ENCODE measurements at places on chromosomes 11 and 22.

- DNase-seq = no peak
Measured at GRCh38 chr11:41803895-41804294, 344.4 kb upstream of the LRRC4C start.

GRCh38 chr11:80613655-80614054, 1172.8 kb upstream of the TENM4 start:
- DNase-seq = no peak

DNA sequence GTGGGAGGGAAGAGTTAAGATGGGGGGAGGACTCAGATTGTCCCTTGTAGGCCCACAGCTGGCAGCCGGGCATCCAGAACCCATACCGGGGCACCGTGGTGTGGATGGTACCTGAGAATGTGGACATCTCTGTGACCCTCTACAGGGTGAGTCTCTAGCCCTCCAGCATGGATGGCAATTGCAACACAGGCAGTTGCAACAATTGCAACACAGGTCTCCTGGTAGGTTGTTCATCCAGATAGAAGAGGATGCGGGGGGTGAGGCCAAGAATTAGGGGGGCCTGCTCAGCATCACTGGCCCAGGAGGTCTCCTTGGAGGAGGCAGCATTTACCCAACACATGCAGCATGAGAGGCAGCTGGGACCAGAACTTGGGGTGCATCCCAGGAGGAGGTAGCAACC, 3.4 kb downstream of the EHBP1L1 start:
- no peak for DNase-seq

DNA sequence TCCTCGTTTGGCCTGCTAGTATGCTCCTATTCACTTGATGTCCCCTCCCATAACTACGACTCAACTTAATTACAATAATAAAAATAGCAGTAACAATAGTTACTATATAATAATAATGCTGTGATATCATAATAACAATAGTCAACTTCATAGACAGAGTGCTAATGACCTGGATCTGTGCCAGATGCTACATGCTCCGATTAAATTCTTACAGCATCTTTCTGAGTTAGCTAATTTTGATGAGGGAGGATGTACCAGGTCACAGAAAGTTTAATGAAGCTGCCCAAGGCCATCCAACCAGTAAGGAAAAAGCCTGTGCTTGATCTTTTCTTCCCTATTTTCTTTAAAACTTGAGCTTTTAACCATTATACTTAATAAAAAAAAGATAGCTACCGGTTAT, 413.4 kb upstream of the LRRC4C start:
- DNase-seq = no peak

DNA sequence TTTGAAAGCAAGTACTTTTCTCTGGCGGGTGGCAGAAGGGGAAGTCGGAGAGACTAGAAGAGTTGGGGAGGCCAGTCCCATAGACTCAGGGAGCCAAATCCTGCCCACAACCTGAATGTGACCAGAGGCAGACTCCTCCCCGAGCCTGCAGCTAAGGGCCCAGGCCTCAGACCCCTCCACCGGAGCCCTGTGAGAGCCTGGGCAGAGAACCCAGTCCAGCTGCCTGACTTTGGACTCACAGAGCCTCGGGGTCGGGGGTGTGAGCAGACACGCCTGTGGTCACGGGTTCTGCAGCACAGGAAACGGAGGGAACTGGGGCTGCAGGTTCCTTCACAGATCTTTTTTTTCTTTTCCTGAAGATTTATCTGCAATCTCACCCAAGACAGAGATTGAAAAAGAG, 312.3 kb downstream of the CTTN start:
- no peak for DNase-seq

- DNase-seq = no peak
Measured at GRCh38 chr11:70844387-70844786, 408.0 kb downstream of the SHANK2 start.

DNA sequence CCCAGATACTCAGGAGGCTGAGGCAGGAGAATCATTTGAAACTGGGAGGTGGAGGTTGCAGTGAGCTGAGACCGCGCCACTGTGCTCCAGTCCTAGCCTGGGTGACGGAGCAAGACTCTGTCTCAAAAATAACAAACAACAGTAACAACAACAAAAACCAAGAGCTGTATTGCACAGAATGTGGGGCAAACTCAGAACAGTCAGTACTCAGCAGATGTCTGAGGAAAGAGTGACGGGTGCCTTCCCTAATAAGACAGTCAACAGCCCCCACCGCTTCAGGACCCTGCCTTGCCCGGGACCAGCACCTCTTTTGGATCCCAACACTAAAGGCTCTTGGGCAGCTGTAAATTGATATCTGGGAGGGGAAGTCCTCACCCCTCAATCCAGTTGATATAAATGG, 40.3 kb downstream of the RIBC2 start:
- no peak for DNase-seq

GRCh38 chr22:29629903-29630516, 26.6 kb downstream of the NF2 start:
- no peak for DNase-seq

DNA sequence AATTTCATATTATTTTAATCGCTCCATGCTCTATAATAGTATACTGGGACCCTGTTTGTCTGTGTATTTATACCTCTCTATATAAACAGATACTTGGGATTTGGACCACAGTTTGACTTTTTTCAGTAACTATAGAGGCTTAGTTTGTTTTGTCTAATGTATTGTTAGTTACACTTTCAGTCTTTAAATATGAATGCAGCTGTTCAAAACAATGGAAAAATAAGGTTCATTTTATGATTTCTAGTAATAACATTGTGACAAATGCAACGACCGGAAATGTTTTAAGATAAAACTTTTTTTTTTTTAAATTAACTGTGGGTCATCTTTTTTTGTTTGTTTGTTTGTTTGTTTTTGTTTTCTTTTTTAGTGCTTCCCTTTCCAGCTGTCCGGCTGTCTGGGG, 133.5 kb downstream of the ARHGAP42 start:
- DNase-seq = no peak

- DNase-seq = no peak
Measured at GRCh38 chr11:34049028-34049427, 2.5 kb upstream of the CAPRIN1 start.

DNA sequence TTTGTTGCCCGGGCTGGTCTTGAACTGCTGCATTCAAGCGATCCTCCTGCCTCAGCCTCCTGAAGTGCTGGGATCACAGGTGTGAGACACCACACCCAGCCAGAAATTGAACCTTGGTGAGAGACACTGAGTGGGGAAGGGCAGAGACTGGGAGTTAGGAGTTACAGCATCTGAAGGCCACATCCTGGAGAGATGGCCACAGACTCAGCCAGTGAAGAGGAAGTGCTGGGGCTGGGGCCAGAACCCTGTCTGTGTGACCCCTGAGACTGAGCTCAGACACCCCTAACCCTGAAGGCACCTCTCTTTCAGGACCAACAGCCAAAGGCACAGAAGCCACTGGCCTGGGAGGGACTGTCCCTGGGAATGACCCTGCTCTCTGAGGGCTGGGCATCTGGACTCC, 33.8 kb downstream of the TXN2 start:
- no peak for DNase-seq

DNA sequence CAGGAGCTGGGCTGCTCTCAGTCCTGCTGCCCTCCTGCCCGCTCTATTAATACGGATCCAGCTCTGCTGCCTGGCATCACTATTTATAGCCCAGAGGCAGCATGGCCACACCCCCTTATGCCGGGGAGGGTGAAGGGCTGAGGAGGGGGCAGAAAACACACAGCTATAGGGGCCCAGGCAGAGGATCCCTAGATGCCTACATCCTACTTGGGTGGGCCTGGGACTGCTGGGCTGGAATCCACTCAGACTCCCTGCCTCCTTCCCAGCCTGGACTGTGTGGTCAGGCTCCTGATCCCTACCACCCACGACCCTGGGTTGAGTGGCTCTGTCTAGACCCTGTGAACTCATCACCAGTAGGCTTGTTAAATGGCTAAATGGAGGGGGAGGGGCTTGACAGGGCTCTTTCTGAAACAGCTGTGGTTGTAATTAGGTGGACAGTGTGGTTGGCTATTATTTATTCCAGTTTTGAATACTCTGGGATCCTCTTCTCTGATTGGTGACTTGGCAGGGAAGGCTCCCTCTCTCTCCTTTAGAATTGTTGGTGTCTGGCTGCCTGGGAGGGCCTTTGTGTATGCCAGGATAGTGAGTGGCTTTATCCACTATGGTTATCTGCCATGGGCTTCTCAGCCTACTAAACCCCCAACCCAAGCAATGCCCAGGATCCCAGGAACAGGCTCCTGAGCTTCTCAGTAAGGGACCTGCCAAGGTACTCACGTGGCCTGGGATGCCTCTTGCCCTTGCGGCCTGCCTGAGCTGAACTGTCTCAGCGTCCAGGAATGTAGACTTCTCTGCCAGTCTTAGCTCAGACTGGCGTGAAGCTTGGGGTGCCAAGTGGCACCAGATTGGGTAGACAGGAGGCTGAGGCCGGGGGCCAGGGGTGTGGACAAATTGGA, 15.2 kb downstream of the PHLDB1 start:
- no peak for DNase-seq

- DNase-seq = no peak
Measured at GRCh38 chr22:26393929-26394328, 35.1 kb upstream of the ASPHD2 start.

DNA sequence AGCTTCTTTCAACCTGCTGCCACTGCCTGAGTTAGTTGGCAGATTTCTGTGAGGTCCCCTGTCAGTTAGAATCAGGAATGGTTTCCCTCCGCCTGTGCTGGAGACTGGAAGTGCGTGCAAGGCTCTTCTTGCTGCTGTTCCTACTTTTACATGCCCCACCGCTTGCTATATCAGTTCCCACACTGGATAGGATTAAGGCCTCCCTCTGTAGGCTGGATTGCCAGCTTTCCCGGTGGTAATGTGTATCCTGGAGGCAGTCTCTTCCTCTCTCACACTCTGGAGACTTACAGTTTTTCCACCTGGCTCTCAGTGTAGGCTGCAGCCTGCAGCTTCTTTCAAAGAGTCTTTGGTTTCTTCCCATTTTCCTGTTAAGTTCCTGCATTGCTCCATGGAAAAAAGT, 66.5 kb downstream of the ARHGAP42 start:
- no peak for DNase-seq

DNA sequence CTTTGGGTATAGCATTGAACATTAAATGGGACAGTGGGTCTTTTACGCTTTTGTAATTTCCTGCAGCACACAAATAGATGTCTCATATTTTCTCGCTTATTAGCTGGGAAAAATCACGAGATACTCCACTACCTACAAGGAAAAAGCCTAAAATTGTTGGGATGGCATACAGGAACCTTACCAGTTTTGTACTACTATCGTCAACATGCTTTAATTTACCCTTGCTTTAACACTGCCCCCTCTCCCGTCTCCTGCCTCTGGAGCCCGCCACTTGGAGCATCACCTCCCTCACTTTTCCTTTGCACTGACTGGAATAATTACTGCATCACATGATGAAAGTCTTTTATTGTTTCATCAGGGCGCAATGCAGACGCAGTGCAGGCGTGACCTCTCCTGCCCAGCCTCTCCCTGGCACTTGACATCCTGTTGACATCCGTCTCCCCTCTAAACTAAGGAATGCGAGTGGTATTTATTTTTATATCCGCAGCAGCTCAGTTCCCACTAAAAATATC, 1.0 kb upstream of the FNBP4 start:
- peak; percentile 29 for DNase-seq

DNA sequence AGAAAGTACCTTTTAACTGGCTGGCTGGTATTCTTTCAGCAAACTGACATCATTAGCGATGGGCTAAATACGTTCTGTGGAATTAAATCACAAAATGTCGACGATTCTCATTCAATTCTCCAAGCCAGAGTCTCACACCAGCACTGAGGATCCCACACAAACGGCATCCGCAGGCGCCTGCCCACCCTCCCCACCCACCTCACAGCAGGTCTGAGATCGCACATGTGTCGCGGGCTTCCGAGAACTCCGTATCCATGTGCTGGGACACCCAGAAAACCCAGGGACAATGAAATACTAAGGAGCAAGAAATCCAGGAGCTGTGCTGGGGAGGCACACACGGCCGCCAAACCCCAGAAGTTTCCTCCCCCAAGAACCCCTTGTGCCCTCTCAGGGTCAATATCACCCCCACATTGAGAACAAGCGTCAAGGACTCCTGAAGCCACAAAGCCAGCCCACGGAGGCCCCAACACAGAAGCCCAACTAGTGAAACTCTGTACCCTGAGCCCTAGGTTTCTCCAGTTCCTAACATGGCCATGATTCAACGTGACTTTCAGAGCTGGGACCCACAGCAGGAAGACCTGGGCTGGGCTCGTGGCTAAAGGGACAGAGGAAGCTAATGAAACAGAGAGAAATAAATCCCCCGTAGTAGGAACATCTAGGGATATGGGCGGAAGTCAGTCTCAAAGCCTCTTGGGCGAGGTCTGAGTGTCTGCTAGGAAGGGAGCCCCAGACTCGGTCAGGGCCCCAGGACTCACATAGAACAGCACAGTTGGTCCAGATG, 8.0 kb downstream of the TOLLIP start:
- no peak for DNase-seq

DNA sequence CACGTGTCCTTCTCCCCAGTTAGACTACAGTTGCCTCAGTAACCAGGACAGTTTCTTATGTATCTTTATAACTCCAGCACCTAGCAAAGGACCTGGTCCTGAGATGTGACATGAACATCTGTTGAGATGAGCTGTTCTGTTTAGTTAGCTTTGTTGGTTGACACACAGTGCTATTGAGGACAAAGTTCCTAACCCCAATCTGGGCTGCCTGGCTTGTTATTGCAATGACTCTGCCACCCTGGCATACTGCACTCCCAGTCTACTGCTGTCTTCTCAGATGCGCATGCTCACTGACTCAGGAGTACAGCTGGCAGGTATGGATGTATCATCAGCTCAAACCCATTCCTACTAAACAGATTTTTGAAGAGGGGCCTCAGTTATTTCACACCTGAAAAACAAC, 7.4 kb downstream of the DESI1 start:
- no peak for DNase-seq

DNA sequence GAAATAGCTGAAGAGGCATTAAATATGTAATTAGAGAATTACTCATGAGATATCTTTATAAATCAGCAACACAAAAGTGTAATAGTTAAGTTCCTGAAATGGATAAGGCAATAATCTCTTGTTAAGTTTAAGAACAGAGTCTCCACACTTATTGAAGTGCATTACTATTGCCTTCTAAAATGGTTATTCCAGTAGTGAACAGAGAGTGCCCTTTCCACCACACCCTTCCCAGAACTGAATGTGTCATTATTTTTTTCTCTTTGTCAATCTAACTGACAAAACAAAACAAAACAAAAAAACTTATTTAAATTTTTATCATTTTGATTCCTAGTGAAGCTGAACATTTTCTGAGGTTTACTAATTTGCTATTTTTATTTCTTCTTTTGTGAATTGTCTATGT, 9.2 kb upstream of the PRRG4 start:
- DNase-seq = no peak

DNA sequence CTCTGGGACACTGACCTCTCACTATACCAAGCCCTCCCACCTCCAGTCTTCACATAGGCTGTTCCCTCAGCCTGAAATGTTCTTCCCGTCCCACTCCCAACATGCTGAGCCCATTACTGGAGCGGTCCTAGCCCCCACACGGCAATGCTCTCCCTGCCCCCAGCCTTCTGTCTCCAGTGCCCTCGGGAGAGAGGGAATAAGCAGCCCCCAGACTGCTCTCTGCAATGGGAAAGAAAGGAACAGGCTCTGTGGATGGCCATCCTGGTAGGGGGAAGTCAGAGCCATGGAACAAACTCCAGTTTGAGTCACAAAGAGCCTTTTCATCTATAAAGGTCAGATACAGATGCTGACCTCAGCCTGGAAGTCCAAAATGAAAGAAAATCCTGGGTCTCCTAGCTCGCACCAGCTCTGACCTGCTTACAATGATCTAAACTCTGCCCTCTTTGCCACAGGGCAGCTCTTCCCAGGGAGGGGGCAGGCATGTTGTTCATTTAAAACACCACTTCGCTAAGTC, 62.6 kb downstream of the FLRT1 start:
- DNase-seq = no peak

- DNase-seq = no peak
Measured at GRCh38 chr11:78933350-78933749, 358.7 kb upstream of the NARS2 start.
